ENCODE measurements at places on chromosomes 16 and 17.

GRCh38 chr17:60256174-60256573, 106.4 kb downstream of the CA4 start:
- no peaks in the 10 kb centered on the region for H3K4me1 ChIP-seq
- no peak overlapping the region for H3K4me3 ChIP-seq
- H3K27me3 ChIP-seq = no peaks in the 10 kb centered on the region
- H3K27ac ChIP-seq = no peak overlapping the region

GRCh38 chr17:56733833-56734232, 99.9 kb downstream of the C17orf67 start:
- H3K27me3 ChIP-seq = no peaks in the 10 kb centered on the region
- no peaks in the 10 kb centered on the region for H3K36me3 ChIP-seq
- H3K4me1 ChIP-seq = no peaks in the 10 kb centered on the region
- DNase-seq = no peak

- DNase-seq = no peak
- no peak within 1 kb of the TSS for H3K27ac ChIP-seq
Measured at GRCh38 chr17:28473542-28473941, at the start of gene SLC13A2. Gene SLC13A2 (plus strand): TSS chr17:28473644. CDS start chr17:28473713, 69 bp downstream.

DNA sequence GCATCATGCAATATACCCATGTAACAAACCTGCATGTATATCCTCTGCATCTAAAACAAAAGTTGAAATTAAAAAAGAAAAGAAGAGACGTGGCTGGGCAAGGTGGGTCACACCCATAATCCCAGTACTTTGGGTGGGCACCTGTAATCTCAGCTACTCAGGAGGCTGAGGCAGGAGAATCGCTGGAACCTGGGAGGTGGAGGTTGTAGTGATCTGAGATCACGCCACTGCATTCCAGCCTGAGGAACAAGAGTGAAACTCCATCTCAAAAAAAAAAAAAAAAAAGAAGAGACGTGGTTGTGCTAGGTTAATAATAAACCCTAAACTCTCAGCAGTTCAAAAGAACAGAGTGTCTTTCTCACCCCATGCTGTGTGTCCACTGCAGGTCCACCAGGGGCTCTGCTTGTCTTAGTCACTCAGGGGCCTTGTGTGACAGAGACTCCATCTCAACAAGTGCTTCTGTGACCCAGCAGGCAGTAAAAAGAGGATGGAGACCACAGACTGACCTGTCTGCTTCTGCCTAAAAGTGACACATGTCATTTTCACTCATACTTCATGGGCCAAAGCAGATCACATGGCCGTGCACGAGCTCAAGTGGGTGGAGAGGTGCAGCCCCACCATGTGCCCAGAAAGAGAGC, 22.3 kb upstream of the N4BP1 start:
- H3K27me3 ChIP-seq = no peaks in the 10 kb centered on the region
- H3K36me3 ChIP-seq = no peaks in the 10 kb centered on the region
- H3K27ac ChIP-seq = no peak overlapping the region
- no peak overlapping the region for H3K4me3 ChIP-seq
- no peak for DNase-seq
- H3K4me1 ChIP-seq = peaks cover 9% of the 10 kb centered on the region

DNA sequence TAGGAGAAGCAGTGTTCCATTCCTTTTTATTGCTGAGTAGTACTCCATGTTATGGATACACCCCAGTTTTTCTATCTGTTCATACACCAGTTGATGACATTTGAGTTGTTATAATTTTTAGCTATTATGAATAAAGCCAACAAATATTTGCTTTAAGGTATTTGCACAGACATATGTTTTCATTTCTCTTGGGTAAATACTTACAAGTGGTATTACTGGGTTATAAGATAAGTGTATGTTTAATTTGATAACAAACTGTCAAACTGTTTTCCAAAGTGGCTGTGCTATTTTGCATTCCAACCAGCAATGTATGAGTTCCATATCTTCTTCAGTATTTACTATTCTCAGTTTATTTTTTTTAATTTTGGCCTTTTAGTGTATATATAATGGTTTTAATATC, 27.7 kb upstream of the GFOD2 start:
- H3K27ac ChIP-seq = no peak overlapping the region
- H3K4me3 ChIP-seq = no peak overlapping the region
- no peak for DNase-seq

DNA sequence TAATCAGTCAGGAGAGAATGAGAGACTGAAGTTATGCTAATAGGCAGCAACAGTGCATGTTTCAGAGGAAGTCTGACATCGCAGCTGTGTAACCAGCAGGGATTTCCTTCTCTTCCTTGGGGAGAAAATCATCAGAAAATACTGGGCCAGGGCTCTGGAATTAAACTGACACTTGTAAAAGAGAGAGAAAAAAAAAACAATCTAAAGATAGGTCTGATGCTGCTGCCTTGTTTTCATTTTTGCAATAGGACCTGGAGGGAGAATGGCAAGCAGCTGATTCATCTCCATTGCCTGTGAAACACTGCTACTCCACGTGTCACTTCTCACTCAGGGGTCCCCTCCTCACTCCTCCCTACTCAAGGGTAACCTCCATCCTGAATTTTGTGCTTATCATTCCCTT, 17.7 kb upstream of the CORO6 start:
- H3K27me3 ChIP-seq = no peaks in the 10 kb centered on the region
- H3K4me3 ChIP-seq = no peak overlapping the region
- peaks cover 40% of the 10 kb centered on the region for H3K36me3 ChIP-seq
- H3K4me1 ChIP-seq = no peaks in the 10 kb centered on the region

DNA sequence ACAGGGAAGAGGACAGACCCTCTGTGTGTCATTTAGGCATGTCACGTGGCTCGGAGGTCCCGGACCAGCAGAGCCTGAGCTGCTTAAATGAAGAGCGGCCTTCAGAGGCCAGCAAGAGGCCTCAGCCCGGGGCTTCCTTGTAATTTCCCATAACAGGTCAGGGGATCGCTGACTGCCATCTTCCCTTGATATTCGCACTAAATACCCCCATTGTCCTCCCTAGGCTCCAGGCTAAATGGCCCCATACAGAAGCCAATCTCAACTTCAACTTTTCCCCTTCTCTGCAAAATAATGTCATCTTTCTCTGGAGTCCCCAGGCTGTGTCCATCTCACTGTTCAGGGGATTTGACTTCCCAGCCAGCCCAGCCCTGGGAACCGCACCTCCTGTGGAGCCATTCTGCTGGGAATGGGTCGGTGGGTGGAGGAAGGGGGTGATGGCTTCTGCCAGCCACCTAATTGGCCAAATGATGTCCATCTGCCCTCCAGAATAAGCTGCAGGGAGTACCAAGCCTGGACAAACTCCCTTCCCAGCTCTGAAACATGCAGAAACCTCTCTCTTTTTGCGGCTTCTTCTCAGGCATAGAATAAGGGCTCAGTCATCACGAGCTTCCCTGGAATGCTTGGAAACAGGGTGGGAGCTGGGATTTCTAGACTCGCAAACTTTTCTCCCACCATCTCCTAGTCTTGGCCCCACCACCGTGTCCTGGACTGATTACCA, 129.9 kb downstream of the SDK2 start:
- no peak overlapping the region for H3K4me3 ChIP-seq
- H3K27me3 ChIP-seq = no peaks in the 10 kb centered on the region
- no peaks in the 10 kb centered on the region for H3K36me3 ChIP-seq

- no peaks in the 10 kb centered on the region for H3K4me1 ChIP-seq
- DNase-seq = no peak
- no peak overlapping the region for H3K4me3 ChIP-seq
- H3K27me3 ChIP-seq = no peaks in the 10 kb centered on the region
Measured at GRCh38 chr17:39887078-39887477, 19.1 kb downstream of the ZPBP2 start.

DNA sequence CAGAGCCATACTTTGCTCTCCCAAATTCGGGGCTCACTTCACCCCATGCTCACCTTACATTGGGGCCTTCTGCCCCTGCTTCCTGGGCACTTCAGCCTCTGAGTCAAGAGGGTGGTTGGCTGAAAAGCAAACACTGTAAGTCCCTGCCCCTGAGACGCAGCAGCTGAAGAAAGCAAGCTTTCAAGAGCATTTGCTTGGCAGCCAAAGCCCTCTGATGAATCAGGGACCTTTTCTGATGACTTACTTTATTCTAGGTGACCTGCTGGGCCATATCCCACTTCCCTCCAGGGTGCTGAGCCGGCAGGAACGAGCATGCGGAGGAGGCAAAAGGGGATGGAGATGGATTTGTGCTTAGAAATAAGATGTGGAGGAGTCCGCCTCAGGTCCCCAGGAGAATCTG, 147.0 kb upstream of the TNRC6C start:
- no peak overlapping the region for H3K4me3 ChIP-seq

DNA sequence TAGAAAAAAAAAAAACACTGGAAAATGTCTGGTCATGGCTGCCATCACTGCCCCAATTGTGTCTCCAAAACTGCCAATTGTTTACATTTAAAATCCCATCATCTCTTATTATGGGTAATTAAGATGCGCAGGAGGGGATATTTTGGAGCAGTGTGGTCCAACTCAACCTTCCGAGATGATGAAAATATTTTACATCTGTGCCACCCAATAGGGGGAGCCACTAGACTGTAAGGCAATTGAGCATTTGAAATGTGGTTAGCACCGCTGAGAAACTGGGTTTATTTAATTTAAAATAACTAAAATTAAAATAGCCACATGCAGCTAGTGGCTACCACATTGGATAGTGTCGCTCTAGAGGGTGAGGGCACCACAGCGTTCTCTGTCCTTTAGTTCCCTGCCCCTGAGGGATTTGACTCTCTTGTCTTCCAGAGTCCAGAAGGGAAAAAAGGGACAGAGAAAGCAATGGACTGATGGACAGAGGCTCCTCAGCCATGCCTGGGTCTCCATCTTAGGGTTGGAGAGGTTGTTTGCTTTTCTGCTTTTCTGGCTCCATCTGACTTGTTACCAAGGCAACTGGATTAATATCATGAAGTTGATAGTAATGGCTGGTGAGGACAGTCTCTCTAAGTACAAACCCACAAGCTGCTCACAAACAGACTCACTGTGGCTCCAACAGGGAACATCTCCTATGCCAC, 3.5 kb downstream of the MPO start:
- no peak for DNase-seq
- H3K27me3 ChIP-seq = no peaks in the 10 kb centered on the region
- no peak overlapping the region for H3K4me3 ChIP-seq
- no peak overlapping the region for H3K27ac ChIP-seq
- H3K36me3 ChIP-seq = no peaks in the 10 kb centered on the region
- H3K4me1 ChIP-seq = peaks cover 6% of the 10 kb centered on the region

- no peak overlapping the region for H3K27ac ChIP-seq
- no peaks in the 10 kb centered on the region for H3K27me3 ChIP-seq
- no peak for DNase-seq
- no peaks in the 10 kb centered on the region for H3K4me1 ChIP-seq
- no peak overlapping the region for H3K4me3 ChIP-seq
Measured at GRCh38 chr17:63024716-63025115, 58.7 kb downstream of the TANC2 start.

DNA sequence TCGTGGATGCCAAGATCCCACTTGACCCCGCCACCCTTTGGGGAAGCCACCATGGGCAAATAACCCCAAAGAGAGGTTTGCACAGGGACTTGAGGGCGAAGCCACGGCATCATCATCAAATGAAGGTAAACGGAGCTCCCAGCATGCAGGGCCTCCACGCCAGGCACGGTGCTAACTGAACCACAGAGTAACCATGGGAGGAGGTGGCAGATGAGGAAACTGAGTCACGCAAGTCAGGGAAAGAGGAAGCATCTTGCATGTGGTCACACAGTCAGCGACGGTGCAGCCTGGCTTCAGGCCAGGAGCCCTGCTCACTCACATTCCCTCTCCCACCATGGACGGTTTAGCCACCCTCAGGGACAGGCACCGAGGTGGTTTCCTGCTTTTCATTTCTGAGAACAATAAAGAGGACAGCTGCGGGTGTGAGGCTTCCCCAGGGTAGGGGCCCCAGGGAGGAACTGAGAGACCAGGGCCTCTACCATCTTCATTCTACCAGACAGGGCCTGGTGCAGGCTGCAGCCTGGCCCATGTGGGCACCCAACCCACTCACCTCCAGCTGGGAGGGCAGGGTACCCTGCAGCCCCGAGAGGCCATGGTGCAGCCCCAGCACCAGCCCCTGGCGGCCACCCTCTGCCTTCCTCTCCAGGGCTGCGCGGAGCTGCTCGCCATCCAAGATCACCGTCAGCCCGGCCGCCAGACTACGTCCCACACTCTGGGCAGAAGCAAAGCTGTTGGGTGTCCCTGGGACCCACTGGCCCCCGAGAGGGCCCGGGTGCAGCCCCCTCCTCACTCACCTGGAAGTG, 78.3 kb downstream of the RMI2 start:
- H3K4me1 ChIP-seq = no peaks in the 10 kb centered on the region
- no peak overlapping the region for H3K4me3 ChIP-seq
- no peak overlapping the region for H3K27ac ChIP-seq
- H3K27me3 ChIP-seq = no peaks in the 10 kb centered on the region
